GM18507 (cell line): ENCODE measurements at places on chromosomes 2 and 18.

DNA sequence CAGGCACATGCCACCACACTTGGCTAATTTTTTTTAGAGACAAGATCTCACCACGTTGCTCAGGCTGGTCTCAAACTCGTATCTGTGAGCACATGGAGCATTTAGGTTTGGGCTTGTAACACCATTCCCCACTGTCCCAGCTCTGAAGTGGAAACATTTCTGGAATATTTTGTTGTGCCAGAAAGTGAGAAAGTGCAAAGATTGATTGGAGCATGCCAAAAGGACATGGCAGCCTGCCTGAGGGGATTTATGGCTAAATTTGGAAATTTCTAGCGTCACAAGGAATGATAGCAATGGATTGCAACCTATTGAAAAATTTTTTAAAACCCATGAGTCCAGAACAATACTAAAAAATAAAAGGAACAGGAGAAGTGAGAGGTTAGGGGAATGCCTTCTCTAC, 136.8 kb downstream of the ESCO1 start:
- no peak for DNase-seq

DNA sequence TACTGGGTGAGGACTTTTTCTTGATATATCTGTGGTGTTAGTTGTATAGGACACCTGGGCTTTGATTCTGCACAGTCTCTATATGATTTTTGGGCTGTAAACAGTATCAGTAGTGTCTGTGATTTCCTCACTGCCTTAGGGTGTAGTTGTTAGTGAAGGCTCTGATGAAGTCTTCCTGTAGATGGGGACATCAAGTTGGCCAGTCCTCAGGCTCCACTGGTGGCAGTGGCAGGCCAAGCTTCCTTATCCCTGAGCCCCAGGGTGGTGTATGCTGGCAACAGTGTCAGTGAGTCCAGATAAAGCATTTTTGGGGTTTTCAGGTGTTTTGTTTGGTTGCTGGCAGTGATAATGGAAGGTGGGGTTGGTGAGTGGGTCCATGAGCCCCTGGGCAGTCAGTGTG, 961.4 kb downstream of the DSC3 start:
- DNase-seq = no peak

- DNase-seq = no peak
These were observed 216.3 kb downstream of the BCL11A start for GRCh38 chr2:60337142-60337497.

- DNase-seq = no peak
These were observed 186.3 kb downstream of the TCF4 start for GRCh38 chr18:55401638-55402191.

DNA sequence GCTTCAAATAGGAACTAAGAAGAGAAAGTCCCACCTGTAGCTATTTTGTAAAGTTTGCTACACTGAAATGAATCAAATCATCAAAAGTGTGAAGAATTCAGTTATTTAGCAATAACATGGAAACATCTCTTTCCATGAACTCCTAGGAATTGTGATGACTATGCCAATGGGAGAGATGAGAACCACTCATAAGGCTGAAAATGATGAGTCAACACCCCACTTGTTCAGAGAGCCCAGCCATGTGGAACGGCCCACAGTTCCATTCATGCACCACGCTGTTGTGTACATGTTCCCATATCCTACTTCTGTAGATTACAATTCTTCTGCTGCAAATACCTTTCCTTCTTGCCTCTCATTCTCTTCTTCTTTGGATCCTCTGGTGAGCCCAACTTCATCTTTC, 645.5 kb upstream of the ID2 start:
- no peak for DNase-seq

DNA sequence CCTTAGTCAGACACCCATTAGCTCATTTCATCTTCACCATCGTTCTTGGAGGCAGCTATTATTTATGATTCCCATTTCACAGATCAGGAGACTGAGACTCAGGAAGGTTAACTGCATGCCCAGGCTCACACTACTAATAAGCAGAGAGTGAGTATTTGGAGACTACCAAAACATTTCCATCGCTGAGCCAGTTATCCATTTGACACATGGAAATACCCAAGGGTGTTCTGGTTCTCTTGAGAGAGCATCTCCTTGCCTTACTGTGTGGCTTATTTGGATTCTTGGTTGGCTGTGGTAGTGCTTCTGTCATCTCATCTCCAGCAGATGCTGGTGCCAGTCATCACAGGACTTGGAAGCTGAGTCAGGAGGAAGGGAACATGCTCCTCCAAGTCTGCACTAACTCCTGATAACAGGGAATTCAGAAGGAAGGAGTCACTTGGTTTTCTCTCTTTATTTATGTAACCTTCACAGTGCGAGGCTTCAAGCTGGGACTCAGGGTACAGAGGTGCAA, 55.2 kb downstream of the RASGRP3 start:
- no peak for DNase-seq

DNA sequence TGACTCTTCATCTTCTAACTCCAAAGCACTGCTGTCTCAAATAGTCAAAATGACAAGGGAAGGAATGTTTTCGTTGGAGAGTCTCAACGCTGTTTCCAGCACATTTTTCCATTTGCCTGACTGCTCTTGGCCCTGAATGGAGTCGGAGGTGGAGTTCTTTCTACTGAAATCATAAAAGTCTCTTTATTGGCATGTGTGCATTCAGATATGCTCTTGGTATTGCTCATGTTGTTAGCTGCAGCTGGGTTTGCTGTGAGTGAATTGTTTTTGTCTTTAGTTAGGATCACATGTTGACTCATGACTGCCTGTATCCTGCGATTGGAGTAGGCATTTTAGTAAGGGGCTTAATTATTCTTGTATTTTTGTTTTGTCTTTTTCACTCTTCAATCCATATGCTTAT, 16.8 kb downstream of the TMEM17 start:
- DNase-seq = no peak

DNA sequence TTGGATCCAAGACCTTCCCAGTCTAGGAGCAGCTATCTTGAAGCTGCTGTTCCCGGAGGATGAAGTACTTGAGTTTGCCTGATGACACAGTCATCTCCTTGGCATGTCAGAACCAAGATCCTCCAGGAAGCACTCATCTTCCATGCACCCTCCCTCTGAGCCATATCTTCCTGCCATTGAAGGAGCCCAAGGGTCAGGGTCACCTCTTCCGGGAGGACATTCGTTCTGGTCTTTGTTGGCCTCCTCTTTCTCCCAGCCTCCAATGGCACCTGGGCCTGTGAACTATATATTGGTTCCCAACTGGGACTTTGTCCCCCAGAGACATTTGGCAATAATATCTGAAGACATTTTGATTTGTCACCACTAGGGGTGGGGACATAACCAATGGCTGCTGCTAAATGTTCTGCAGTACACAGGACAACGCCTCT, 4.2 kb upstream of the MYO7B start:
- no peak for DNase-seq

- no peak for DNase-seq
These were observed 11.6 kb downstream of the NFE2L2 start for GRCh38 chr2:177252808-177253531.

DNA sequence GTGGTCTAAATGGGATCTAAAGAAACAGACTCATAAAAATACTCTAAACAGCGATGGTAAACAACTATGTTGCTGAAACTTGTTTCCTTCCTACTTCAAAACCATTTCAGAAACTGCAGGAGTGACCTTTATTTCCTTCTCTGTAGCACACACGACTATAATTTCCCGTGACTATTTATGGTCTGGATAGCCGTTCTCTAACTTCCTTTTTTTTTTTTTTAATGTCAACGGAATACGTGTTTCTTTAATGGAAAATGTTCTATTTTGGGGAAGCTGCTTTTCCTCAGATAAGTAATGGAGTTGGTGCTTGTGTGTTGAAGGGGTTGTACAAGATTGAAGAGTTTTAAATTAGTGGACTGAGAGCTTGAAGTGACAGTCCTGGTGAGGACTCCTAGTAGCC, 224.1 kb downstream of the PHLPP1 start:
- DNase-seq = no peak

DNA sequence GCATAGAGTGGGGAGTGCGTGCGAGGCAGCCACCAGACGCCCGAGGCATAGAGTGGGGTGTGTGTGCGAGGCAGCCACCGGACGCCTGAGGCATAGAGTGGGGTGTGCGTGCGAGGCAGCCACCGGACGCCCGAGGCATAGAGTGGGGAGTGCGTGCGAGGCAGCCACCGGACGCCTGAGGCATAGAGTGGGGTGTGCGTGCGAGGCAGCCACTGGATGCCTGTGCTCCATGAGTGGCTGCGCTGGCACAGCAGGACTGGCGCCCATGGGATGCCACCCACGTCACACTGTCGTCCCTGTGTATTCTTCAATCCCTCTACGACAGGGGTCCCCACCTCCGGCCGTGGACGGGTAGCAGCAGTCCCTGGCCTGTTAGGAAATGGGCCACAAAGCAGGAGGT, 221.9 kb downstream of the HDAC4 start:
- no peak for DNase-seq

GRCh38 chr2:128390991-128391630, 72.4 kb upstream of the HS6ST1 start:
- no peak for DNase-seq

DNA sequence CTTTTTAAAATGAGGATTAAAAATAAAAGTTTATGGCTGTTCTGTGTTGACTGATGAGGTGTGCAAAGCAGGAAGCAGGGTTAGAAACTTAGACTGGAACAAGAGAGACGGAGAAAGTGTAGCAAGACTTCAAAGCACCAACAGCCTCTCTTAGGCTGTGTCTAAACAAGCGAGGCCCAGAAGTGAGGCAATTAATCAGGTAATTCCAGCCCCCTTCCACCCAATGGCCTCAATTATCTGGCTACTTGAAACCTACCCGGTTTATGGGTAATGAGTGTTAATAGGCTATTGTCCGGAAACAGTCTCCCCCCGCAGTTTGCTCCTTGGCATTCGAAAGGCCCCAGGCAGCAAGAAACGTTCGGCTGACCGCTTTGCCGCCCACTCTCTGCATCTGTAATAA, 171.7 kb upstream of the MYCN start:
- no peak for DNase-seq

DNA sequence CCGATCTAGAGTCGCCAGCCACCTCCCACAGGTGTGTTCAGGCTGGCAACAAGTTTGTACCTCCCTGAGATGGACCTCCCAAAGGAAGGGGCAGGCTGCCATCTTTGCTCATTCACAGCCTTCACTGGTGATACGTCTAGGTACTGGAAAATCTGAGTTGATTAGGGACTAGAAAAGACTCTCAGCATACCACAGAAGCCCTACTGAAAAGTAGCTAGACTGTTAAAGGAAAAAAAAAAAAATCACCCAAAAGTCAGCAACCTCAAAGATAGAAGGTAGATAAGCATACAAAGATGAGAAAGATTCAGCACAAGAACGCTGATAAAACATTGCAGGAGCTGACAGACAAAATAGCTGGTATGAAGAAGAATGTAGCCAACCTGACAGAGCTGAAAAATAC, 128.6 kb upstream of the WDR75 start:
- no peak for DNase-seq
